Stimulated activated CD4-positive, alpha-beta T cell treated with anti-CD3 and anti-CD28 coated beads, Interleukin-2, amount 100 ng/mL, for 24 hours (primary cell): ENCODE measurements at places on chromosomes 16 and 17.
A peak's percentile ranks its signal among the peaks of the same experiment; 100 is the strongest.

DNA sequence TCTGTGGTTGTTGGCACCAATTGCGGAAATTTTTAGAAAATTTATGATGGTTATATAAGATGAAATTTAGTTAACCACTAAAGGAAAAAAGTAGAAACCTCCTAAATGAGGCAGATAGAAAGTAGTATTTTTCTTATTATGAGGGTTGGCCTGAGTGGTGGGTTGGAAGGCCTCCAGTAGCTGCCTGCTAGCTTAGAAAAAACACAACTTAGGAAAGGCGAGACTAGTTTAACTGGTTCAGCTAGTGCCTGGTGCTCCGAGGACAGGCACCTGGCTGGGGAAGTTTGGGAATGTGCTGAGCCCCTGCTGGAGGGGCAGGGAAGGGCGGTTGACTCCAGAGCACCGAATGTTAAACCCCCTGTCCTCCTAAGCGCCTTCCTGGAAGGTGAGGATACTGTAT lies 19.9 kb downstream of the LDHD start:
- no peak for DNase-seq

DNA sequence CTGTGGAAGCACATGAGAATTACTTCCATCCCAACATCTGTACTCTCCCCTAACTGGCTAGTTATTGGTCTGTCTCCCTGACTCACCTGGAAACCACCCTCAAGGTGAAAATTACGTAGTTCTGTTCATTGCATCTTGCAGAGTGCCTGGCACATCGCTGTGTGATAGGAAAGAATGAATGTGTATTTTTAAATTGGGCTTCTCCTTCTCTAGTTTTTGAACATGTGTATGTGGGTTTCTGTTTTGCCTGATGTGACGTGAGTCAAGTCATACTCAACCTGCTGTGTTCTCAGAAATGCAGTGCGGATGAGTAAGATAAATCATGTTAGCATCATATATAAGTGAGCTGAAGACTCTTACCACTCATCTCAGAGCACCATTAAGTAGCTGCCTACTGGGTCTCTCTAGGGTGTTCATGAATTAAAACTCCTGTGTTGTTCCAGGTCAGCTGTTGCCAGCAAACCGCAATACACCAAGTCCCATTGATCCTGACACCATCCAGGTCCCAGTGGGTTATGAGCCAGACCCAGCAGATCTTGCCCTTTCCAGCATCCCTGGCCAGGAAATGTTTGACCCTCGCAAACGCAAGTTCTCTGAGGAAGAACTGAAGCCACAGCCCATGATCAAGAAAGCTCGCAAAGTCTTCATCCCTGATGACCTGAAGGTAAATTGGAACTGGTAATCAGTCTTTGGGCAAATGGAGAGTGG lies 50.2 kb downstream of the HLF start:
- no peak for DNase-seq

DNA sequence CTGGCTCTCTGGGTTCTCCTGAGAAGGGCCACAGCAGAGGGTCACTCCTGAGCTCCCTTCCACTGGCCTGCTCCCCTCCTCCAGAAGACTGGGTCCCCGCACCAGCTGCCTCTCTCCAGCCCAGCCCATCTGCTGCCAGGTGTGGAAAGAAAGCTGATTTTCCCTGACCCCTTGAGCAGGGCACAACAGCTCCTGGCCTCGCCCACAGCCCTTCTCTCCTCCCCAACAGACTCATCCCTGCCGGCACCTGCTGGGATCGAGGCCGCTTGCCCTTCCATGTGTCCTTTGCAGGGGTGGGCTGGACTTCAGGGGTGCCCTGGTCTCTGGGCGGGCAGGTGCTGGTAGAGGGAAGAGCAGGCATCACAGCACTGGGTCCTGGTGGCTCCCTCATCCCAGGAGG lies 4.8 kb upstream of the SMIM5 start:
- DNase-seq: no peak

GRCh38 chr17:16568541-16569357 lies at the start of gene ZNF287:
ZNF287 (minus strand) TSS chr17:16569204; CDS start chr17:16567731, 1,473 bp downstream.
- DNase-seq: peak; percentile 94

- DNase-seq: no peak
Observed at GRCh38 chr17:74240618-74241205, 27.3 kb downstream of the TTYH2 start.

- DNase-seq: no peak
Observed at GRCh38 chr17:12342609-12343435, 322.1 kb downstream of the MAP2K4 start.

- no peak for DNase-seq
Observed at GRCh38 chr16:35793601-35794000, 2334.2 kb downstream of the TP53TG3F start.

GRCh38 chr16:46790599-46791270 lies 40.2 kb downstream of the C16orf87 start:
- no peak for DNase-seq

DNA sequence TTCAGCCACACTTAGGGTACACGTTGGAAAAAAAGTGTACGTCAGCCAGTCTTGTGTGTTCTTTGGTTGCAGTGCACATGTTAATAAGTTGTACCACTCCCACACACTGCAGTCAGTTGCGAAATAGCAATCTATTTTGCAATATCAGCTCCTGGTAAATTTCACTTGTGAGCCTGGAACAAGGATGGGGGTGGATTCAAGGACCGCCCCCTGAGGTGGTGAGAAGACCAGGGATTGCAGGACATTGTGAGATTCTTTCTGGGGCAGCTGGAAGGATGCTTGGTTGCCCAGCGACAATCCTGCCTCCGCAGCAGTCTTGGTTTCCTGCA lies 78.6 kb upstream of the ZFHX3 start:
- DNase-seq: no peak

GRCh38 chr16:77386831-77387814 lies 47.7 kb downstream of the ADAMTS18 start:
- DNase-seq: no peak

DNA sequence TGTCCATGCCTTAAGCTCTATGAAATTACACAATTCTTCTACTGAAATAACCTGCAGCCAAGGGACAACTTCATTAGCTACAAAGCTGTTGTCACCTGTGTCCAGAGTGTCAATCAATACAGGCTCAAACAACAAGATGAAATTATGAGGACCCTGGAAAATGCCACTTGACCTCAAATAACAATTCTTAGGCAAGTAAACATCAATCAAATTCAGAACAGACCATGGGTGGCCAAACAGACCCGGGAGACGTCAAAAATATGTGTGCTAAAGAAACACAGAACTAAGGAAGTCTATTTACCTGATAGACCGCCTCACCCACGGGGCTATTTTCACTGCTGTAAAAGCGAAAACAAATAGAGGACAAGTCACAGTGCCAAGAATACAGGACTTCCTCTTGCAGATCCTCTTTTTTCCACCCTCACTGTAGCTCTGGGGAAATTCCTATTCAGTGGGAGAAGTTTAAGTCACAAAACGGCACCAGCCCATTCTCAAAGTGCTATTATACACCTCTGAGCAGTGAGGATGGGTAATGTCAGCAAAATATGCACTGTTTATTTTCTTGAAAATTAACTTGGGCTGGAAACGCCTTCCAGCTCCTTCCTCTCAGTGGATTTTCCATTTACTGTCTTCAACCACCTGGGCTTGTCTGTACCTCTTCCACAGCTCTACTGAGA lies 2.7 kb downstream of the LITAF start:
- DNase-seq: no peak
